ENCODE measurements at places on chromosomes 3 and 15. TPM values are rescaled to one million over a fixed set of nuclear protein-coding genes. Genes with fewer than 3 reads are reported as not detected.

MYZAP gene
- not detected for polyA plus RNA-seq

DNA sequence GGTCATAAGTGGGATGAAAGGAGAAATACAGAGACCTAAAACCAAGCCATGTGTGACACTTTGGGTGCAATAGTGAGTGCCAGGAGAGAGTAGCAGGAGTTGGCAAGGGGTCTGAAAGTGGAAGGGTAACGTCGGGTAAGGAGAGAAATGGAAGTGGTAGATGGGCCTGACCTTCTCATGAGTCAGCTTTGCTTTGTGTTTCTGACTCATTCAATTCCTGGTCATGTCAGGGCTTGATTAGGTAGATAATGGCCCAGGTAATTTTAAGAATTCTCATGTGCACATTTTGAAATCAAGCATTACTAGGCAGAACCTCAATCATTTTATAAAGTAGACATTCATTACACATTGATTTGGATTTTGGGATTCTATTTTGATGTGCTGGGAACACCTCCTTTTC is 262.5 kb downstream of the SOX2 start:
- no peaks in the 10 kb centered on the region for H3K4me1 ChIP-seq
- no peaks in the 10 kb centered on the region for H3K27me3 ChIP-seq
- H3K4me3 ChIP-seq: no peak overlapping the region

- H3K36me3 ChIP-seq: no peaks in the 10 kb centered on the region
- H3K4me1 ChIP-seq: peaks cover 43% of the 10 kb centered on the region
- no peak overlapping the region for H3K27ac ChIP-seq
- H3K27me3 ChIP-seq: peaks cover 5% of the 10 kb centered on the region
These were observed 33.5 kb upstream of the PDE8A start for GRCh38 chr15:84947947-84948830.

GRCh38 chr3:52428151-52429005 is 16.5 kb downstream of the SEMA3G start:
- H3K27ac ChIP-seq: no peak overlapping the region
- no peaks in the 10 kb centered on the region for H3K36me3 ChIP-seq
- H3K27me3 ChIP-seq: no peaks in the 10 kb centered on the region

DNA sequence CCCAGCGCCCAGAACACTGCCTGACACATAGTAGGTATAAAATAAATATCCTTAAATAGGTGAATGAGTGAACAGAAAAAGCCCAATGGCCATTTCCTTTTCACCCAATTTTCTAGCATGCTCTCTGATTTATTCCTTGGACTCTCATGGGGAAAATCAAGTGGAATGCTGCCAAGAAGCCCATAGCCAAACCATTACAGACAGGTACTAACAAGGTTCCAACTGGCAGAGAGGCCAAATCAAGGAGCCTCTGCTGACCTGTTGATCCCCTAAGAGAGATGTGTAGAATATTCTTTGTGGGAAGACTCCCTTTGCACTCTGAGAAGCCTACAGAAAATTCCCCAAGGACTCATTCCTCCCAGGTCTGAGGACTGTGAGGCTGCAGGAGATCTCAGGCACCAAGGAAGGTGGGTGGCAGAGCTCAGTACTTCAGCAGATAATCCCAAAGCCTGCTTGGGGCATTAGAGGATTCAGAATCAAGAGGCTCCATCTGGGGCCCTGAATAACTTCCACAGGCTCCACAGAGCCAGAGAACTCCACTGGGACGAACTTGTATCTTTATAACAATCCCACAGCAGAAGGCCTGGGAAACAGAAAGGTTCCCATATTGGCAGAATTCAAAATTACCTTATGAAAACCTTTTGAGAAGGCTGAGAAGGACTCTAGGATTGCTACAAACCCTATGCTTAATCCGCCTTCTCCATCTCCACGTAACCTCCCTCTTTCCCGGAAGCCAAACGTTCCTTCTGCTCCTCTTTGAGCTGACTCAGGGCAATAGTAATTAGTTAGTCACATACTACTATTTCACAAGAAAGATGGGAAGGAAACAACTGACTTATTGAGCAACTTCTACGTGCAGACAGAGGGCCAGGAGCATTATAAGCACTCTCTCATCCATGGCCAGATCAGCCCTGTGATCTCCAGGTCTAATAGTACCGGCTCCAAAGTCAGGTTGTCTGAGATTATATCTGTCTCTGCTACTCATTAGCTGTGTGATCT is 34.5 kb downstream of the PRICKLE2 start:
- H3K36me3 ChIP-seq: no peaks in the 10 kb centered on the region
- H3K4me1 ChIP-seq: peaks cover 10% of the 10 kb centered on the region

GRCh38 chr3:136075811-136076210 is 110.3 kb downstream of the PPP2R3A start:
- DNase-seq: no peak
- no peak overlapping the region for H3K27ac ChIP-seq
- H3K36me3 ChIP-seq: no peaks in the 10 kb centered on the region
- no peaks in the 10 kb centered on the region for H3K27me3 ChIP-seq

DNA sequence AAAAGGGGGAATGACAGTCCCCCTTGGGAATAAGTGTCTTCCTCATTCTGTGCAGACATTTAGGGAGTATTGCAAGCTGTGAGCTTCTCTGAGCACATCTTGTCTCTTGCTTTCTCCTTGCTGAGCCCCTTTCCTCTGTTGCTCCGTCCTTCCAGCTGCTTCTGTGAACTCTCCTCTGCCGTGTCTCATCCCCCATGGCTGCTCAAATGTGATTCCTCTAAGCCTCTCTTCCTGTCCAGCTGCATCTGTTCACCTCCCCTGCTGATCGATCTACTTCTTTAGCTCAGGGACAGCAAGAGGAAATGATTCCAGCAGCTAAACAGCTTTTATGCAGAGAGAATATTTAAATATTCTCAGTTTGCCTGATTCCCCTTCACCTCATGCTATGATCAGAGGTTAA is 328.0 kb upstream of the DNAJC19 start:
- H3K27me3 ChIP-seq: no peaks in the 10 kb centered on the region
- no peak overlapping the region for H3K4me3 ChIP-seq
- no peaks in the 10 kb centered on the region for H3K4me1 ChIP-seq
- H3K27ac ChIP-seq: no peak overlapping the region
- no peak for DNase-seq
- H3K36me3 ChIP-seq: no peaks in the 10 kb centered on the region

DNA sequence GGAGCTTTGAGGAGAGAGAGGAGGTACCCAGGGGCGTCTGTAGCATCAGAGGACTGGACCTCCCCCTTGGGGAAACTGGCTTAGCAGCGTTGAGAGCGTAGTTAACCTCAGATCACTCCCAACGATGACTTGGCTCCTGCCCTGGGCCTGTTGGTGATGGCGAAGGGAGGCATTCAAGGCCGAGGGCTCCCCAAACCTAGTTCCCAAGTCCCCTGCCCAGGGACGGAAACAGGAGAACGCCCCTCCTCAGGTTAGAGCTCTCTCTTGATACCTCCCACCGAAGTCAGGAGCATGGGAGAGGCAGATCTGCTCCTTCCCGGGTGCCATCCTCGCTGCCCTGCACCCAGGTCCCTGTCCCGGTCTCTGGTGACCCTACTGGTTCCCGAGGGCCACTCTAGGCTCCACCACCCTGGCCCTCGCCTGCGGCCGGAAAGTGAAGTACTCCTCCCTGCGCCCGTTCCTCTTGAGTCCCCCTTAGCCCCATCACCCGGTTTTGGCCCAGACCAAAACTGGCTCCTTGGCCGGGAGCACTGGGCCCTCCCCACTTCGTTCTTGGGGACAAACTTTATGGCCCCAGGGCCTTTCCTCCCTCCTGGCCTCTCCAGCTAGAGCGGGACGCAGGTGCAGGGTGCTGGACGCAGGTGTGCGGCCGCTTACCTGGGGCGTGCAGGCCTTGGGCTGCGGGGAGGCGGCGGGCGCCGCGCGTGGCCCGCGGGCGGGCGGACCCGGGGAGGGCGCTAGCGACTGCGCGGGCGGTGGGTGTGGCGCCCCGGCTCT is 2.6 kb upstream of the SKOR1 start:
- DNase-seq: no peak
- peaks cover 50% of the 10 kb centered on the region for H3K27me3 ChIP-seq
- H3K36me3 ChIP-seq: no peaks in the 10 kb centered on the region
- H3K4me3 ChIP-seq: no peak overlapping the region

GRK7 gene
- polyA plus RNA-seq: not detected

DNA sequence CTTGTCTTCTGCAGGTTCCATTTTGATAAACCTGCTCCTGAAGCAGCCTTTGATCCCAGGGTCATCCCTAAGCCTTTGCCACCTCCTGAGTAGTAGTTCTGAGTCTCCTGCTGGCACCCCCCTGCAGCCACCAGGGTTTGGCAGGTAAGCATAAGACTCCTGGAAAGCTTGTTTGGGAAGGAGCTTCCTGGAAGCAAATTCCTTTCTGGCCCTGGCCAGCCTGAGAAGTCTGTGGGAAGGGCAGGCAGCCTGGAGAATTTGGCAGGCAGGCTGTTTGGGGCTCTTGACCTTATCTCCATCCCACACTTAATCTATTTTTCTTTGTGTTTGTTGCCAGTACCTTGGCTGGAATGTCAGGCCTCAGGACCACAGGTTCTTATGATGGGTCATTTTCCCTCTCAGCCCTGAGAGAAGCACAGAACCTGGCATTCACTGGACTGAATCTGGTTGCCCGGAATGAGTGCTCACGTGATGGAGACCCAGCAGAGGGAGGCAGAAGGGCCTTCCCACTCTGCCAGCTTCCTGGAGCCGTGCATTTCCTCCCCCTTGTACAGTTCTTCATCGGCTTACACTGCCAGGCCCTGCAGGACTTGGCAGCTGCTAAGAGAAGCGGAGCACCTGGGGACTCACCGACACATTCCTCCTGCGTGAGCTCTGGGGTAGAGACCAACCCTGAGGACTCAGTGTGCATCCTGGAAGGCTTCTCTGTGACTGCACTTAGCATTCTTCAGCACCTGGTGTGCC is 13.4 kb downstream of the ATRIP start:
- H3K4me1 ChIP-seq: no peaks in the 10 kb centered on the region
- no peak for DNase-seq
- H3K27ac ChIP-seq: no peak overlapping the region
- H3K27me3 ChIP-seq: no peaks in the 10 kb centered on the region
- peaks cover 41% of the 10 kb centered on the region for H3K36me3 ChIP-seq

ANKRD63 gene
- polyA plus RNA-seq: not detected

ZNF80 gene
- polyA plus RNA-seq: not detected

MCF2L2 gene
- not detected for polyA plus RNA-seq

KCNMB2 gene
- not detected for polyA plus RNA-seq

DNA sequence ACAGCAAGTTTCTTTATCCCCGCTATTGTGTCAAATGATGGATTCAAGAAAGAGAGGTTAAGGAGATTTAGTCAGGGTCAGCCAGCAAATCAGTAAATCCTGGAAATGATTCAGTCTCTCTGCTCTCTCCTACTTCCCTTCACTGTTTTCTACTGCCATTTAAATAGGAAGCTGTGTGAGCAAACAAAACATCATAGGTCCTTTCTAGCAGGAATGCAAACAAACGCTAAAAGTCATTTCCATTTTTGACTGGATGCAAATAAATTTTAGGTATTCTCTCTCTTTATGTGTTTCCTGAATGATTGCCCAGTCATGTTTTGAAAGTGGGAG is 299.4 kb upstream of the RORA start:
- no peak overlapping the region for H3K27ac ChIP-seq
- no peak overlapping the region for H3K4me3 ChIP-seq
- H3K27me3 ChIP-seq: peaks cover 8% of the 10 kb centered on the region
- no peaks in the 10 kb centered on the region for H3K36me3 ChIP-seq
- no peak for DNase-seq

GRCh38 chr15:66323312-66323928 is 30.1 kb downstream of the DIS3L start:
- no peak overlapping the region for H3K4me3 ChIP-seq
- no peak for DNase-seq
- H3K27me3 ChIP-seq: no peaks in the 10 kb centered on the region
- peaks cover 18% of the 10 kb centered on the region for H3K36me3 ChIP-seq

GRCh38 chr3:166279636-166280035 is 442.4 kb upstream of the BCHE start:
- no peaks in the 10 kb centered on the region for H3K27me3 ChIP-seq
- H3K4me1 ChIP-seq: no peaks in the 10 kb centered on the region
- no peak for DNase-seq
- H3K36me3 ChIP-seq: no peaks in the 10 kb centered on the region

GRCh38 chr3:46186471-46187340 is 21.4 kb downstream of the CCR1 start:
- H3K27ac ChIP-seq: no peak overlapping the region
- no peak for DNase-seq
- H3K4me3 ChIP-seq: no peak overlapping the region
- no peaks in the 10 kb centered on the region for H3K27me3 ChIP-seq
